Activated CD4-positive, alpha-beta memory T cell treated with anti-CD3 and anti-CD28 coated beads for 36 hours (primary cell): ENCODE measurements at places on chromosomes 7 and 10.

DNA sequence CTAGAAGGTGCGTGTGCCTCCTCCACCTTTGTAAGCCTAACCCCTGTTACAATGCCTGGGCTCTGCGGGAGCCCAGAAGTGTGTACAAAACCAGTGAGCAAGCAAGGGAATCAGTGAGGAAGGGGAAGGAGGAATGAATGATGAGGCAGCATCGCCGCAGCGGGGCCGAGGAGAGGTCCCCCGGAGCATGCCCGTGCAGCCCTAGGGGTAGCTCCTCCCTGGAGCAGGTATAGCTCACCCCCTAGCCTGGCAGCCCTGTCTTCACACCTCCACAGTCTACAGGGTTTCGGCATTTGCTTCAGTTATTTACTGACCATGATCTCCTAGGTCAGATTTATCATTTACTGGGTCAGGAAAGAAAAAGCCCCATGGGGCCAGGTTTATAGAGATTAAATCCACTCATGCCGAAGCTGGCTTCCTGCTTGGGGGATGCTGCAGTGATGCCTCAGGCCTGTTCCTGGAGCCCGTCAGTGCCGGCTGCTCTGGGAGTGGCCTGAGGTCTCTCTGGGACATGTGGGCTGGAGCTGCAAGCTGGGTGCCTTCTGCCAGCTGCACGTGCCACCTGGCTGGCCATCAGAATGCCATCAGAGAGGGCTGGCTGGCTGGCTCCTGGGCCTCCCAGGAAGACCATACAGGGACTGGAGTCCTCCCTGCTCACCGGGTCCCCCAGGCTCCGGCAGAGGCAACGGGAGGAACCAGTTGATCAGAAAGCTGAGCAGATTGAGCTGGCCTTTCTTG lies 138.9 kb downstream of the GRK5 start:
- peaks cover 30% of the 10 kb centered on the region for H3K36me3 ChIP-seq
- H3K27ac ChIP-seq, result no peak overlapping the region
- no peak overlapping the region for H3K4me3 ChIP-seq

- peaks cover 2% of the 10 kb centered on the region for H3K36me3 ChIP-seq
- H3K27me3 ChIP-seq, result no peaks in the 10 kb centered on the region
- no peaks in the 10 kb centered on the region for H3K4me1 ChIP-seq
Observed at GRCh38 chr7:91835826-91836368, 44.6 kb downstream of the MTERF1 start.

GRCh38 chr10:48582970-48583369 lies 21.9 kb downstream of the ARHGAP22 start:
- no peak overlapping the region for H3K4me3 ChIP-seq
- H3K36me3 ChIP-seq, result no peaks in the 10 kb centered on the region
- no peaks in the 10 kb centered on the region for H3K4me1 ChIP-seq
- no peak overlapping the region for H3K27ac ChIP-seq
- no peak for DNase-seq
- H3K27me3 ChIP-seq, result peaks cover 10% of the 10 kb centered on the region

- peak overlapping the region; percentile 95 for H3K4me3 ChIP-seq
- DNase-seq, result peak; percentile 40
- peaks cover 40% of the 10 kb centered on the region for H3K4me1 ChIP-seq
- peaks cover 1% of the 10 kb centered on the region for H3K27me3 ChIP-seq
- H3K27ac ChIP-seq, result peak overlapping the region; percentile 87
- H3K36me3 ChIP-seq, result peaks cover 28% of the 10 kb centered on the region
Observed at GRCh38 chr10:17227367-17228090, 512 bp upstream of the VIM start.

DNA sequence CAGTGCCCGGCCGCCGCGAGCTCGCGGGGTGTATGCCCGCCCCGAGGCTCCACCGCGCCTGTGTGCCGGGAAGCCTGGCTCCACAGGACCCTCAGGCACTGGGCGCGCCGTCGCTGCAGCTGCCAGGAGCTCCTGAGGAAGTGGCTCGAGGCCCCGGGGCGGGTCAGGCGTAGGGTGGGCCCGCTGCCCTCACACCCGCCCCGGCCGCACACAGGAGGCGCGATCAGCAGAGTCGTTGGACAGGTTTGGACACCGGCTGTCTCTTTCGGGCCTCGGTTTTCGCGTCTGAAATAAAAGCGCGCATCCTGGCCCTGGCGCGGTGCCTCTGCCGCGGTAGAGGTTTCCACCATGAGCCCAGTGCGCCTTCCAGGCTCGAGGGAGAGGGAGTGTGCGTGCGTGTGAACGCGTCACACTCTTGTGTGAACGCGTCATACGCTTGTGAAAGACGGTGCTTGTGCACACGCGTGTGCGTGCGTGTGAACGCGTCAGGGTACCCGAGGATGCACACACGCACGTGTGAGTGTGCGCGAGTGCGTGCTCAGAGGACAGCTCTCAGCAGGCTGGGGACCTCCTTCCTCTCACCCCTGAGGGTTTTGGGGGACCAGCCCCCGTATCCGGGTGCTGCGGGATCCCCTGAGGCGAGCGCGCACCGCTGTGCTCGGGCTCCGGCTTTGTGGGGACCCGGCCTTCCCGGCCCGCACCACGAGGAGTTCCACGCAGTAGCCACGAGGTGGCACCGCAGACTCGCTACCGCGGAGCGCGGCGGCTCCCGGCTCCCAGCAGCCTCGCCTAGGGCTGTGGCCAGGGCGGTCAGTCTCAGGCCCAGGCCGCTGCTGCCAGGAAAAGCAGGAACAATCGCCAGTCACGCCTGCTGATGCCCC lies 83.8 kb downstream of the BMS1 start:
- no peaks in the 10 kb centered on the region for H3K36me3 ChIP-seq
- peaks cover 2% of the 10 kb centered on the region for H3K4me1 ChIP-seq
- no peak overlapping the region for H3K4me3 ChIP-seq
- H3K27me3 ChIP-seq, result peaks cover 26% of the 10 kb centered on the region
- H3K27ac ChIP-seq, result no peak overlapping the region
- DNase-seq, result peak; percentile 68
